ENCODE measurements at places on chromosomes 11 and 22.

GRCh38 chr11:96254087-96254486 lies 88.9 kb downstream of the MAML2 start:
- DNase-seq, result no peak

DNA sequence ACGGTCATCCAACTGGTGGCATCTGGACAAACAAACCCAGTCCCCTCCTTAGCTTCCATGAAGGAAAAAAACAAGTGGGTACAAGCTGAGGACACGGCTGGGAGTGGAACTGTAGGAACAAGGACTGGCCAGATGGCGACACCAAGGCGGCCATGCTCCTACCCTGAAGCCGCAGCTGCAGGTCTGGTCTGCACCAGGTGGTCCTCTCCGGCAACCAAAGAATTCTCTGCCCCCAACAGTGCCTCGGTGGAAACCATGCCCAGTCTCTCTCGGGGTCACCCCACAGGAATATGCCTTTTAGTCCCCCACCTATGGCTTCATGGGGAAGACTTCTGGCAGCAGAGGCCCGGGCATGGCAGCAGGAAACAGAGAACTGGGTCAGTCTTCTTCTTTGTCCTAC lies 22.6 kb downstream of the OVOL1 start:
- DNase-seq, result no peak

DNA sequence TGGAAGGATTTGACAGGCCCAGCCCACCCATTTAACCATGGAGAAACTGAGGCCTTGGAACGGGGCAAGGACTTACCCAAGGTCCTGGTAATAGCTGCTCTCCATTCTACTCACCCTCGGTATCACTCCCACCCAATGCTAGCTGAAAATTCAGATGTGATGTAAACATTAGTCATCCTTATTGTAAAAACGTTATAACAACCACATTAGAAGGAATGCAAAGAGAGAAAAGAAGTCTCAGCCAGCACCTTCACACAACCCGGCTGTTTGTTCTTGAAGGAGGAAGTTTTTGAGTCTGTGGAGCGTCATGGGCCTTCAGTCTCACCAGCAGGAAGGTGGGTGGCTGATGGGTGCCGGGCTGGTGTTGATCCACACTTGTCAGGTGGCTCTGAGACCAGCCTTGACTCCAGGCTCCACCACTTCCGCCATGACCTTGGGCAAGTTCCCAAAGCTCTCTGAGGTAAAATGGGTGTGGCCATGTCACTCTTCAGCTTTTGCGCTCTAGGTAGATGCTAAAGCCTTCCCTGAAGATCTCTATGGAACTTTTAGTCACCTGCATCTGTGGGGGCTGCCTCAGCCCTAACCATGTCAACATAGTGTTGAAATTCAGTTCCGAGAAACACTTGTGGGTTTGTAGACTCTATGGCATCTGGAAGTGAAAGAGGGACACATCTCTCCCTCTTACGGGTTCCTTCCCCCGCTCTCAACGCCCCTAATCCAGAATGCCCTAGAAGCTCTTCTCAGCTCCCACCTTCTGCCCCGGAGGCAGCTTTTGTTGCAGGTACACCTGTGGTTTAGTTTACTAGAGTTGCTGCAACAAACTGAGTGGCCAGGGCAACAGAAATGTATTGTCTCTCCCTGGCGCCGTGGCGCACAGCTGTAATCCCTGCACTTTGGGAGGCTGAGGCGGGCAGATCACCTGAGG lies 14.8 kb downstream of the CD6 start:
- no peak for DNase-seq

DNA sequence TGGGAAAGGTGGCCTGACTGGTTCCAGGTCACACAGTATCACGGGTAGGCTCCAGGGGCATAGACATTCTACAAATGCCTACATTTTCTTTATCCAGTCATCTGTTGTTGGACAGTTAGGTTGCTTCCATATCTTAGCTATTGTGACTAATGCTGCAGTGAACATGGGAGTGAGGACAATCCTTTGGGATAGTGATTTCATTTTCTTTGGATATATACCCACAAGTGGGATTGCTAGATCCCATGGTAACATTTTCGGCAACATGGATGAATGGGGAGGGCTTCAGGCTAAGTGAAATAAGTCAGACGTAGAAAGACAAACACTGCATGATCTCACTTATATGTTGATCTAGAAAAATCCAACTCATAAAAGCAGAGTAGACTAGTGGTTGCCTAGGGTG lies 744.3 kb downstream of the NTM start:
- DNase-seq, result no peak

- DNase-seq, result no peak
Measured at GRCh38 chr11:21894492-21894891, 298.4 kb upstream of the ANO5 start.

DNA sequence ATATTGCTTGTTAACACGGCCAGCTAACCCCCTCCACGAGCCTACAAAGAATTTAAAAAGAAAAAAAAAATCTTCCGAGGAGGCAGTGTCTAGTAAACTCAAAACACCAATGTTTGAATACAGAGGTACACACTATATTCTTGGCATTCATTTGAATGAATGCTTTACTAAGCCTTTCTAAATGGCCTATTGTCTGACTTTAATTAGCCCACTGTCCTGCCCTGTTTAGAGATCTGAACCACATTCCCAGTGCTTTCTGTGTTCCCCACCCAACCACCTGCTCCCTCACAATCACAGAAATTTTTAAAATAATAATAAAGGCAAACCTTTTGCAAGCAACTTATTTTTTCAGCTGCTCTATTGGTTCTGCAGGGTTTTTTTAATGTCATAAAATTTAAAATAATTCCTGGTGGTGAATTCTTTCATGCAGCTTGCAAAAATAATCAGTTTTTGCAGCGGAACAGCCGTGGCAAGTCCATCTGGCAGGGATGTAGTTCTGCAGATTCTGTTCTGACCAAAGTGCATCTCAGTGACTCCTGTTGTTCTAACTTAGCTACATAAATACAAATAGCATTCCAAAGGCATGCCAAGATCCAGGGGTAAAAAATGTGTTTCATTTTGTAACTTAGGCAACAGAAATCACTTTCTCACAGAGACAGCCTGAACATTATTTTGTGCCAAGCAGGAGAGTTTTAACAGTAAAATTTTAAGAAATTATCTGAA lies 23.8 kb downstream of the POU2AF2 start:
- DNase-seq, result no peak

DNA sequence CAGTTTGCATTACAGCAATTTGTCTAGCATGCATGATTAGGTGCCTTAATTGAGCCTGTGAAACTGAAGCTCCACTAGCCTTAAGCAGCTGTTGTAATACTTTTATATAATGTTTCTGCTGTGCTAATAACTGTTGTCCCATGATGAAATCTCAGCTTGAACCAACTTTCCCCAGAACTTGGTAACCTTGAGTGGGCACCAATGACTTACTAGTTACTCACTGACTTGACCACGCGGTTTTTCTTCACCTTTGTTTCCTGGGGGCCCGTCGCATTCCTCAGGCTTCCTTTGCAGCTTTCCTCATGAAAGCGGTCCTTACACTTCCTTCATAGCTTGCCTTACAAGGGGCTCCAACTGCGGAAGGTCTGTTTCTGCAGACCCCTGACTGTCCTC lies 11.2 kb upstream of the GLYATL1 start:
- DNase-seq, result no peak

DNA sequence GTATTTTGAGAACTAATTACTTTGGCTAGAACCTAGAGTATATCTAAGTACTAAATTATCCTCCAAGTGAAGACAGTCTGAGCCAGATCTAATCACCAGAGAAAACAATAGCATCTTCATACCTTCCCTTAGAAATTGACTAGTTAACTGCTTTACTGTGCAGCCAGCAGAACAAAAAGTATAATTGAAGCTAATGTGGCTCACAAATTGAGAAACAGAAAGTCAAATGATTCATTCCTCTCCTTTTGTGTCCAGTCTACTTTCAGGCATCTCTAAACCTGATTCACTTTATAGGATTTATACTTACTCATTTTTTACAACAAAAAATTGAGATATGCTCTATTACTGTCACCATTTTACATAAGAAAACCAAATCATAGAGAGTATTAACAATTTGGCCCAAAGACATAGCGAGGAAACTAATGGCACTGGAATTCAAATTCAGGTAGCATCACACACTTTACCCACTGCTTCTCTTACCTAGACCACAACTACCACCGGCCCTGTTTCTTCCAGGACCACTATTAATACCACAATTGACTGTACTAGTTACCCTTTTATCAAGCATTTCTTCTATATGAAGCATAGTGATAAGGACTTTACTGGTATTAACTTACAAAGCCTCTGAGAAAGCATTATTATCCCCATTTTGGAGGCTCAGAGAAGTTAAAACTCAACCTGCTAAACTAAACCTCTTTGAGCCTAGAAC lies 1402.6 kb upstream of the TENM4 start:
- DNase-seq, result no peak

DNA sequence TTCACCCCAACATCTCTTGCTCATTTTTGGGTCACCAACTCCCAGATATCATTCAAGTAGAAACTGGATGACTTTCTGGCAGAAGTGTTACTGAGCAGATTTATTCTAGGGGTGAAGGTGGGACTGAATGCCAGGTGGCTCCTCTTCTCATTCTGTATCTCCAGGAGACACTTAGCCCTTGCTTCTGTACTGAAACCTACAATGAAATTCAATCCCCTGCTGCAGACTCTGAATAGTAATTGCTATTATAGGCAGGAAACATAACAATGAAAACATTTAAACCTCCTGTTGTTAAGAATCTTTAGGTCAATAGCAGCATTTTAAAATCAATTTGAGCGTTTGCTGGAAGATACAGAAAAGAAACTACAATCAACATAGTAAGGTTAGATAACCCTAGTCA lies 879.4 kb upstream of the TENM4 start:
- no peak for DNase-seq

GRCh38 chr22:30420347-30421125 lies 5.0 kb upstream of the MTFP1 start:
- no peak for DNase-seq

DNA sequence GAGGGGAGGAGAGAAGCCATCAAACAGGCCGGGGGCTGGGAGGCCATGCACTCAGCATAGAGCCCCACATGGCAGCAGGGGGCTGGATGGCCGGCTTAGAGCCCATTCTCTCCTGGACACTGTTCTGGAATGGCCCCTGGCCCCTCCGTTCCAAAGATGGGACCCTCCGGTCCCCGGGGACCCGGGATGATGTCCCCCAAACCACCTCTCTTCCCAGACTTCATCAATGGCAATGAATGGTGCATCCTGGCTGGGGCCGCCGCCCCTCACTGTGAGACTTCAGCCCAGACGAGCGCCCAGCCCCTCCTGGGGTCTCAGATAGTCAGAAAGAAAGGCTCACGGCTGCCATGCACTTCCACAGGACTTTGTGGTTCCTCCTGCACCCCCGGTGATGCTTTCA lies 13.8 kb upstream of the RTN4R start:
- DNase-seq, result no peak

DNA sequence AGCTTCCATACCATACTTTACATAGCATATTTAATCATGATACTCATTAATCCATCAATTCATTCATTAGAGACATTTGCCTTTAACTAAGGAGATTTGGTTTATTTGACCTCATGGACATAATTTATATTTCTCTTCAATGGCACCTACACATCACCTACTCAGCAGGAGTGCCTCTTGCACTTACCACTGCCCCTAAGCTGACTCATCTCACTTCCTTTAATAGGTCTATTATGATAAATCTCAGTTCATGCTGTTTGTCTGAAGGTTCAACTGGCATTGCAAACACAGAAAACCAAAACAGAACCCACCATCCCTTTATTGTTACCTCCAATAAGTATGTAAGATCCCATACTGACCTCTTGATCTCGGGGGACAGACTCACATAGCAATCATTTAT lies 186.7 kb downstream of the LUZP2 start:
- no peak for DNase-seq

DNA sequence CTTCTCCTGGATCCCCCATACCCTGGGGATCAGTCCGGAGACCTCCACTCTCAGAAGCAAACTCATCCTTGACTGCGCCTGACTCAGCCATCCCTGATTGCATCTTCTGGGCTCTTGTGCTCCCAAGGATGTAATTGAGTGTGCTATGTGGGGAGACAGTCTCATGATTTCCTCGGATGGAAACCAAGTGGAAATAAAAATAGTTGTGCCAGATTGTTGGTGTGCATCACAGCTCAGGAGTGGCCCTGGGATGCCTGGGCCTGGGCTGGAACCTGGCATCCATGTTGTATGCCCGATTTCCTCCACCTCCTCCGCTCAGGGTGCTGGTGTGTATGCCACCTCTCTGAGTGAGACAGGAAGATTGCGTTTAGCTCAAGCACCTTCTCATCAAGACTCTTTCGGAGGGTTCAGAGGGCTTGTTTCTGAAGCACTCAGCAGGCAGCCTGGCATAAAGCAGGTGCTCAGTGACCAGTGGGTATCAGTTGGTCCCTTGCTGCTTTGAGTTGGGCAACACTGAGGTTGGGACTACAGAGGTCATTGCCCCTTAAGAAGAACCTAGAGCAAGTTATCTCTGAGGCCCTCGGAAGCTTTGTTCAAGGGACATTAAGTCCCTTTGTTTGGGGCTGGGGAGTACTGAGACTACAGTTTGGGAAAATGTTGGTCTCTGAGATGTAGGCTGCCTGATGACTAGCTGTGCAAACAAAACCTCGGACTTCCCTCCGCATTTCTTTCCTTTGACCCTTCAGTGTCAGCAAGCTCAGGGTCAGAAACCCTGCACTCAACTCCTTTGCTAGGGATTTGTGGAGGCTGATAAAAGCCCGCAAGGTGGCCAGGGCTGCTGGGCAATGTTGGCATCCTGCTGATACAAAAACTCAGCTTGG lies 24.8 kb upstream of the MICAL2 start:
- no peak for DNase-seq

DNA sequence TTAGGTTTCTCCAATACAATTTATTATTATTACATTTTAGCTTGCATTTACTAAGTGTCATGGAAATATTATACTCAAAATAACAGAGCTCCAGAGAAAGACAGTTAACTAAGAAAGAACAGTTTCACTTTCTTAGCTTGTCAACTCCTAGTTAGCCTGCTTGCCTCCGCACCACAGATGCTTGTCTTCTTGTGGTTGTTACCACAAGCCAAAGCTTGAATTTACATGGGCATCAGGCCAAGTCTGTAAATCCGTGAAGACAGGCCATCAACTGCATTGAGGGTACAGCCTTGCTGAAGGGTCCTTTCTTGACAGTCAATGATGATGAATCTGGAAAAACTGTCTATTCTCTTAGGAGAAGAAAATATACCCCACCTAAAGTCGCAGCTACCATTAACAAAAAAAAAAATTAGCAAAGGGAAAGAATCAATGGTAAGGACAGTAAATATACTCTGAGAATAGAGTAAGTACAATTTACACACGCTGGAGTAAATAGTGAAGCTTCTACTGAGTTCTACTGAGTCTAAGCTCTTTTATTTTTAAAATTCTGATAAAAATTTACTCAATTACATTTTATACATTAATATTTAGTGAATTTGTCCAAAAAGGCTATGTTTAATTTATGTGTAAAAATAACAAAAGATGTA lies 15.6 kb upstream of the DENND5A start:
- no peak for DNase-seq

DNA sequence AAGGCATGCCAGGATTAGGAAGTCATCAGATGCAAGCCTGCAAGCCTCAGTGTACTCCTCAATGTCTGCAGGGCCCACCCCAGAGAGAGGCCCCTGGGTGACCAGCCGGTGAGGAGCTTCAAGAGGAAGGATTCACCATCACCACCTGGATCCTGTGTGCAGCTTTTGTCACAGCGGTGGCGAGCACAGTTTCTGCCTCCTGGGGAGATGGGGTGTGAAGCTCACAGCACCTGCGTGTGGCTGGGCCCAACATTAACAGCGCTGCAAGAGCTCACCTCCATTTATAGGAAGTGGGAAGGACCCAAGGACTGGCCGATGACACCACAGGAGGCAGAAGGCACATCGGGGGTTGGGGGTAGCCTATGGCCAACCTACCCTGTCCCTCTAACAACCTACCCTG lies 235.3 kb downstream of the CTTN start:
- DNase-seq, result no peak

- peak; percentile 46 for DNase-seq
Measured at GRCh38 chr11:16820324-16821092, 82.1 kb downstream of the C11orf58 start.
